Activated CD4-positive, alpha-beta memory T cell treated with anti-CD3 and anti-CD28 coated beads for 36 hours (primary cell): ENCODE measurements at places on chromosomes 3 and 15.

GRCh38 chr15:66269326-66270090 is 16.0 kb upstream of the MEGF11 start:
- DNase-seq = no peak

DNA sequence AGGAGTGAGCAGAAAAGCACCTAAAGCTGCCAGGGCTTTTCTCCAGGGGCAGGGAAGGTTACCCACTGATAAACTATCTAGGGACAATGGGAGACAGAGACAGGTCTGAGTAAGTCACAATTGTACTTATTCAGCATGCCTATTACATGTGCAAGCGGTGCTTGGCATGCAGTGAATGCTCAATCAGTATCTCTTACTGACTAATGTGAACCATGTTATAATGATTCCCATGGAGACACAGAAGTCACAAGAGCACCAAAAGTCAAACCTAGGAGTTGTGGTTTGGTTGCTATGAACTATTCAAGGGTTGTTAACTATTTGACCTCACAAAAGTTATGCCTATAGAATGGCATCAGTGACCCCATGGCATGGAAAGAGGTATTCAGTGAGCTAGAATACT is 50.0 kb upstream of the RASGRP1 start:
- DNase-seq = no peak

- DNase-seq = no peak
Measured at GRCh38 chr15:23022156-23022555, 17.2 kb downstream of the TUBGCP5 start.

DNA sequence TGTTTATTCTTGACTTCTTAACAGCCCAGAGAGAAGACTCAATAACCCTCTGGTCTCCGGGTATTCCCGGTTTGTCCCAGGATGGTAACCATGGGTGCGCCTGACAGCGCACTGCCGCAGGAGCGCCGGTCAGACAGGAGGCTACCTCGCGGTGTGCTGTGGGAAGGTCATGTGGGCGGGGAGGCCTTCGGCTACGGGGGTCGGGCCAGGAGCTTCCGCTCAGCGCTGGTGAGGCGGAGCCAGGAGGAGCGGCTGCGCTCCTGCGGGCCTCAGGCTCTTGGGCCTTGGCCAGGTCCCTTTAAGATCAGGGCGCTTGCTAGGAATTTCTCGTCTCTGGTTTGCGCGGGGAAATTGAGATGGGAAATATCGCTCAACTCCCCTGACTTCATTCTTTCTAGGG is 182.3 kb upstream of the NDN start:
- DNase-seq = no peak
